ENCODE measurements at places on chromosomes 1 and 21.
A peak's percentile ranks its signal among the peaks of the same experiment; 100 is the strongest.

- peak; percentile 84 for DNase-seq
- H3K27ac ChIP-seq, result peak within 1 kb of the TSS; percentile 98
- peaks cover 38% of the 10 kb centered on the region for H3K4me1 ChIP-seq
- H3K27me3 ChIP-seq, result no peaks in the 10 kb centered on the region
- H3K4me3 ChIP-seq, result peak within 1 kb of the TSS; percentile 94
These were observed at the start of gene PGM1 for GRCh38 chr1:63593303-63593885. Gene PGM1 (plus strand): TSS chr1:63593411. CDS start chr1:63593489, 78 bp downstream.

- H3K27ac ChIP-seq, result no peak overlapping the region
- H3K4me1 ChIP-seq, result no peaks in the 10 kb centered on the region
- DNase-seq, result no peak
- no peaks in the 10 kb centered on the region for H3K36me3 ChIP-seq
- no peak overlapping the region for H3K4me3 ChIP-seq
These were observed 181.6 kb downstream of the ZNF326 start for GRCh38 chr1:90176530-90176929.

GRCh38 chr1:241355311-241356010 lies 1.5 kb downstream of the RGS7 start:
- no peak overlapping the region for H3K27ac ChIP-seq
- peaks cover 4% of the 10 kb centered on the region for H3K4me1 ChIP-seq
- peaks cover 47% of the 10 kb centered on the region for H3K27me3 ChIP-seq
- H3K36me3 ChIP-seq, result no peaks in the 10 kb centered on the region
- no peak for DNase-seq
- H3K4me3 ChIP-seq, result no peak overlapping the region

DNA sequence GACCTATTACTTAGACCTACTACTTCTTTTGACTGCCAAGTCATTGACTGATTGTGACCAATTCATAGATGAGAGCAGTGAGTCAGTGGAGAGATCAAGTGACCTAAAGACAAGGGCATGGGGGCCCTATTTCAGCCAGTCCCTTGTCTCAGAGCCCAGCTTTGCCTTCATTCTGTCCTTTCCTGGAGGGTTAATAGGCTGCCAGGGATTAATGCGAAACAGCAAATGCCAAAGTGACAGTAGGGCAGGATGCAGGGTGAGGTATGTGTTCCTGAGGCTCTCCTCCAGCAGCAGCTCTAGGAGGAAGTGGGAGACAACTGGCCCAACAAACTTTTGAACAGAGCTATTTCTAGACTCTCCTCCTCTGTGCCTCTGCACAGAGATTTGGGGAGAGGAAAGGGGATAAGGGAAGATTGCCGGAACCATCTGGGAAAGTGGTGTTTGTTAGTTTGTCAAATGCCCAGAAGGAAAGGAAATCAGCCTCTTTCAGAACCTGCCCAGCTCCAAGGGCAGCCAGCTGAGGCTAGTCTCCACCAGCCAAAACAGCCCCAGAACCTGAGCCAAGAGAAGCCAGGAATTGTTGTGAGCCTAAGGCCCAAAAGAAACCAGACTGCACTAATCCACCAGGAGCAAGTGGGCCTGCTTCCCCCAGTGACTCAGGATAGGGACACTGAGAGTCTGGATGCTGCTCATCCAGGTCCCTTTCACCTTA lies 4.9 kb upstream of the S100A3 start:
- no peaks in the 10 kb centered on the region for H3K27me3 ChIP-seq
- H3K36me3 ChIP-seq, result no peaks in the 10 kb centered on the region
- no peak overlapping the region for H3K27ac ChIP-seq
- no peaks in the 10 kb centered on the region for H3K4me1 ChIP-seq

DNA sequence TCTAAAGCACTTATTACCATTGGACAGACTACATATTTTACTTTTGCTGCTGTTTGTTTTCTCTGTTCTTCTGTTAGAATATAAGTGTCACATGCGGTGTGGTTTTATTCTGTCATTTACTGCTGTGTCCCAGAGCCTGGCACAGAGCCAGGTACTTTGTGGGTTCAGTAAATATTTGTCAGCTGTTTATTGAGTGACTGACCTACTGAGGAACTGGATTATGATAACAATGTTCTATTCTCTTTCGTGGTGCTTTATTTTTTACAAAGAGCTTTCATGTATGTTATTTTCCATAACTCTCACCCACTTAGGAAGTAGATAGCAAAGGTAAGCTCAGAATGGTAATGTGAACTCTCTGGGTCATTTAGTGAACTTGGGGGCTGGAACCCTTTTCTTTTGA lies 118.8 kb downstream of the RWDD3 start:
- H3K4me3 ChIP-seq, result no peak overlapping the region
- no peak for DNase-seq
- no peaks in the 10 kb centered on the region for H3K36me3 ChIP-seq
- H3K4me1 ChIP-seq, result no peaks in the 10 kb centered on the region

GRCh38 chr1:34597877-34598514 lies 156.9 kb upstream of the GJB5 start:
- peaks cover 8% of the 10 kb centered on the region for H3K27me3 ChIP-seq
- H3K27ac ChIP-seq, result no peak overlapping the region
- no peaks in the 10 kb centered on the region for H3K4me1 ChIP-seq

GRCh38 chr1:56910441-56910985 lies 55.3 kb downstream of the C8B start:
- DNase-seq, result no peak
- H3K36me3 ChIP-seq, result no peaks in the 10 kb centered on the region
- H3K4me3 ChIP-seq, result no peak overlapping the region
- no peaks in the 10 kb centered on the region for H3K4me1 ChIP-seq
- H3K27ac ChIP-seq, result no peak overlapping the region
- peaks cover 5% of the 10 kb centered on the region for H3K27me3 ChIP-seq

GRCh38 chr1:66364578-66365391 lies 169.2 kb upstream of the SGIP1 start:
- DNase-seq, result no peak
- H3K4me3 ChIP-seq, result no peak overlapping the region
- peak overlapping the region; percentile 81 for H3K27ac ChIP-seq
- H3K36me3 ChIP-seq, result peaks cover 93% of the 10 kb centered on the region

DNA sequence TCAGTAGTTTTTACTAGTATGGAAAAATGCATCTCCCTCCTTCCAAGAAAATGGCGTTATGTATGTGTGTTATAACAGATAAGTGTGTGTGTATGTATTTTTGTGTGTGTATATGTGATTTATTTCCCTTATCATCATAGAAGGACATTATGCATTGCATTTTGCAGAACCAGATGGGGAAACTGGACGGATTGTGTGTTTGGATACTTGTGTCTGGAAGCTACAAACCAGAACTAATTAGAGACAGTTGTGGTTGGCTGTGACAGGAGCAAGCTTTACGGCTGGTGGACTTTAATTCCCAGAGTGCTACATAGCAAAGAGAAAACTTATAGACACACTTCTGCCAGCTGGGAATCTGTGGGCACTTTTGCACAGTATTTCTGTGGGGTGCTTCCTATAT lies 162.5 kb downstream of the RWDD3 start:
- no peaks in the 10 kb centered on the region for H3K4me1 ChIP-seq
- H3K27me3 ChIP-seq, result no peaks in the 10 kb centered on the region
- no peak overlapping the region for H3K4me3 ChIP-seq
- no peaks in the 10 kb centered on the region for H3K36me3 ChIP-seq

- no peak overlapping the region for H3K27ac ChIP-seq
- DNase-seq, result peak; percentile 69
- no peaks in the 10 kb centered on the region for H3K36me3 ChIP-seq
- H3K4me1 ChIP-seq, result peaks cover under 1% of the 10 kb centered on the region
- no peaks in the 10 kb centered on the region for H3K27me3 ChIP-seq
These were observed 18.8 kb downstream of the ADGRB2 start for GRCh38 chr1:31745096-31745945.

DNA sequence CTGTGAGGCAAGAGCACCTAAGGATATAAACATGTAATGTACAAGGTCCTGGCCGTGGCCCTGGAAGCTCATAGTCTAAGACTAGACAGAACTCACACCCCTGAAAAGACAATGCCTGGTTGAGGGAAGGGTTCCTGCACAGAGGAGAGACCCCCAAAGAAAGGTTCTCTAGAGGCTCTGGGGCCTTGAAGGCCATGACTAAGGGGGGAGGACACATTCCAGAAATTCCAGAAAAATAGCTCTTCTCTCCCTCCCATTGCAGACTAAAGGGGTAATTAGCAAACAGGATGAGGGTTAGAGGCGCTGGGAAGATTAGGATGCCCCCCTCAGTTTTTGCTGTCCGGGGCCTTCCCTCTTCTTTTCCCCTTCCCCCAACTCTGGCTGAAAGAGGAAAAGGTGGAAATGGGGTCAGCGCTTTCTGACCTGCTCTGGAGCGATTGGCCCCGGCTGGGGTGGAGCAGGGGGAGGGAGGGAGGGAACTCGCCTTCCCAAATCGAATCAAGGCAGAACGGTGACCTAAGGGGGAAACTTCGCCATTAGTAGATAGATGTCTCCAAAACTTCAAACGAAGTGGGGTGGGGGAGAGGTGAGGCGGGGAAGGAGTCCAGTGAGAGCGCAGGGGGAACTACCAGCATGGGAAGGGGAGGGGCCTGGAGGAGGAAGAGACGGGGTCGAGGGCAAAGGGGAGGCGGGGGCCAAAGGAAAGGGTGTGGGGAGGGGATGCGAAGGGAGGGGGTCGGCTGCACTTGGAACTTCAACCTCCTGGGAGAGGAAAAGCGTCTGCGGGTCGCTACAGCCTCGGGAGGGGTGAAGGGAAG lies 11.8 kb downstream of the PAX7 start:
- H3K4me1 ChIP-seq, result peaks cover 54% of the 10 kb centered on the region
- peaks cover 89% of the 10 kb centered on the region for H3K27me3 ChIP-seq
- no peaks in the 10 kb centered on the region for H3K36me3 ChIP-seq
- DNase-seq, result no peak
- no peak overlapping the region for H3K4me3 ChIP-seq

GRCh38 chr1:42201986-42202385 lies 37.4 kb upstream of the GUCA2A start:
- no peak overlapping the region for H3K27ac ChIP-seq
- no peaks in the 10 kb centered on the region for H3K27me3 ChIP-seq
- peaks cover 10% of the 10 kb centered on the region for H3K4me1 ChIP-seq
- no peak overlapping the region for H3K4me3 ChIP-seq

DNA sequence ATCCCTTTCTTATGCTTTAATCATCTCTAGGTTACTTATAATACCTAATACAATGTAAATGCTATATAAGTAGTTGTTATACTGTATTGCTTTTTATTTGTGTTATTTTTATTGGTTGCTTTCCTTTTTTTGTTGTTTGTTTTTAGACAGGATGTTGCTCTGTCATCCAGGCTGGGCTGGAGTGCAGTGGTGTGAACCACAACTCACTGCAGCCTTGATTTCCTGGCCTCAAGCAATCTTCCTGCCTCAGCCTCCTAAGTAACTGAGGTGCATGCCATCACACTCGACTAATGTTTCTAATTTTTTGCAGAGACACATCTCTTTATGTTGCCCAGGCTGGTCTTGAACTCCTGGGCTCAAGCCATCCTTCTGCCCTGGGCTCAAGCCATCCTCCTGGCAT lies 26.9 kb downstream of the KRTAP19-8 start:
- peaks cover 19% of the 10 kb centered on the region for H3K4me1 ChIP-seq
- no peak overlapping the region for H3K4me3 ChIP-seq
- H3K27me3 ChIP-seq, result no peaks in the 10 kb centered on the region
- no peak overlapping the region for H3K27ac ChIP-seq
- no peak for DNase-seq

- no peak overlapping the region for H3K4me3 ChIP-seq
These were observed 209.7 kb downstream of the PATJ start for GRCh38 chr1:61951731-61952580.

- no peaks in the 10 kb centered on the region for H3K4me1 ChIP-seq
- peak; percentile 22 for DNase-seq
- H3K27ac ChIP-seq, result no peak overlapping the region
These were observed 14.6 kb upstream of the PTAFR start for GRCh38 chr1:28190996-28191645.

DNA sequence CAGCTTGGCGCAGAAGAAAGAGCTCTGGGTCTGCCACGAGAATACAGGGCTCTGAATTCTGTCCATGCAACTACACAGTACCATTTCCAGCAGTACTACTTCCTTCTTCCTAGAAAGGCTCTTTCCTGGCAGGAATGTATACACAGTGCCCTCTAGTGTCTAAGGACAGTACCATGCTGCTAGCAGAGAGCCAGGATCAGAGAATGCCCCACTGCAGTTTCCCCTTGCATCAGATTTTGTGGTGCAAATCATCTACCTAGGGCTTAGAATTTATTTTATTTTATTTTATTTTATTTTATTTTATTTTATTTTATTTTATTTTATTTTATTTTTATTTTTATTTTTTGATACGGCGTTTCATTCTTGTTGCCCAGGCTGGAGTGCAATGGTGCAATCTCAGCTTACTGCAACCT lies 50.8 kb downstream of the PAX7 start:
- H3K4me1 ChIP-seq, result peaks cover 2% of the 10 kb centered on the region
- H3K27ac ChIP-seq, result no peak overlapping the region
- H3K36me3 ChIP-seq, result no peaks in the 10 kb centered on the region
- no peak overlapping the region for H3K4me3 ChIP-seq

DNA sequence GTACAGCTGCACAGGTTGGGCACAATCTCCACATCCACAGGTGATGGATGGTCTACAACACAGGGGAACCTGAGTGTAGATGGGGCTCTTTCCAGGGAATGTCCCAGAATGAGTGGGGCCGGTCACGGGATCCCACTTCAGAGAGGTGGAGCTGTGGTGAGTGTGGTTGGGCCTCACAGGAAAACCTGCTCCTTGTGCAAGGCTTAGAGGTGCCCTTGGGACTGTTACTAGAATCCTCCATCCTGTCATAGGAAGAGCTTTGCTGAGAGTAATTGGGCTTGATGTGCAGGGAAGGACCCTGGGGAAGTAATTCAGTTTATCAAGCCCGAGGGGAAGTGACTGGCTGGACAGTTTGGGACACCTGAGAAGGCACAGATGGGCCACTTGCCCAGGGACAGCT lies 137.9 kb downstream of the ZSCAN20 start:
- H3K27ac ChIP-seq, result no peak overlapping the region
- no peaks in the 10 kb centered on the region for H3K36me3 ChIP-seq
- no peaks in the 10 kb centered on the region for H3K4me1 ChIP-seq
- no peak for DNase-seq
- H3K4me3 ChIP-seq, result no peak overlapping the region

GRCh38 chr1:213200630-213201029 lies 149.6 kb downstream of the RPS6KC1 start:
- no peak overlapping the region for H3K4me3 ChIP-seq
- H3K27me3 ChIP-seq, result no peaks in the 10 kb centered on the region
- peaks cover 63% of the 10 kb centered on the region for H3K36me3 ChIP-seq

GRCh38 chr1:169779150-169779549 lies 15.6 kb downstream of the METTL18 start:
- H3K4me3 ChIP-seq, result no peak overlapping the region
- no peak for DNase-seq
- H3K4me1 ChIP-seq, result no peaks in the 10 kb centered on the region
- H3K27ac ChIP-seq, result no peak overlapping the region
- no peaks in the 10 kb centered on the region for H3K36me3 ChIP-seq
- H3K27me3 ChIP-seq, result peaks cover 16% of the 10 kb centered on the region
